Stimulated activated CD8-positive, alpha-beta memory T cell treated with anti-CD3 and anti-CD28 coated beads, Interleukin-12 subunit alpha, Interleukin-12 subunit beta, amount 100 ng/mL, for 1 hour (primary cell): ENCODE measurements at places on chromosomes 16 and 17.

DNA sequence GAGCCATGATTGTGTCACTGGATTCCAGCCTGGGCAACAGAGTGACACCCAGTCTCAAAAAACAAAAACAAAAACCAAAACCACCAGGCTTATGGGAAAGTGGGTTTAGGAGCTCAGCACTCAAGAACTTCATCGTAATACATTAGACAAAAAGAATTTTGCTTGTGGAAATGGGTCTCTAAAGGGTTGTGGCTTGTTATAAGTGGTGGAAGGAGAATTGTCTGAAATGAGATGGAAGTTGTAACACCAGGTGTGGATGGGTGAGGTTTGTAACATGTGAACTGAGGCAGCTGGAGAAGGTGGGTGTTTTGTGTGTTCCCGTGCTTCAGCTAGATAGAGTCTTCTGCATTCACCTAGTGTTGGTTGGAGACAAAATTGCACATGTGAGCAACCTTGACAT is 35.8 kb downstream of the CDH1 start:
- DNase-seq: no peak

DNA sequence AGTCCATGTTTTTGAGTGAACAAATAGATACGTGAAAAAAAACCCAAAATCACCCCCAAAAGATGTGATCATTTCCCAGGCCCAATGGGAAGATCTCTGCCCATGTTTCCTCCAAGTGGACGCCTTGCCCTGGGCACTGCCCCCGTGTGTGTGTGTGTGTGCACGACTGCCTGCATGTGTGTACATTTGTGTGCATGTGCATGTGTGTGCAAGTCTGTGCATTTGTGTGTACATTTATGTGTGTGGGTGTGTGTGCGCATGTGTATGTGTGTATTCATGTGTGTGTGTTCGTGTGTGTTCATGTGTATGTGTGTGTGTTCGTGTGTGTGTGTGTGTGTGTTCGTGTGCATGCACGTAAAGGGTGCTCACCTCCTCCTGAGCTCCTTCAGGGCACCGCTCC is 16.8 kb upstream of the LRRC37A3 start:
- no peak for DNase-seq

- no peak for DNase-seq
These were observed 173.1 kb downstream of the RPTOR start for GRCh38 chr17:80717720-80718083.

DNA sequence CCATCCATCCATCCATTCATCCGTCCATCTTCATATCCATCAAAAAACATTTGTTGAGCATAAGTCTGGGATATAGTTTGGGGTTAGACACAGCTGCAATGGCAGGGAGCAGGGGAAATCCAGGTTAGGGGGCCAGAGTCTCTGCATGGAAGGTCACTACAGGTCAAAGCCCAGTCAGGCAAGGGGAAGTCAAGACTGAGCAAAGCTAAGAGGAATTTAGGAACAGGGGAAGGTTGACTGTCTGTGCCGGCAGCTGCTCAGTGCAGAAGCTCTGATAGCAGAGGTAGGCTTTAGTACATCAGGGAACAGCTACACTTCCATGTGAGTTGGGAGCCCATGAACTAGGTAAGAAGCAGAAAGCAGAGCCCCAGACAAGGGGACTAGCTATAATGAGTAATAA is 68.1 kb downstream of the IRF8 start:
- DNase-seq: no peak

- DNase-seq: no peak
These were observed 40.9 kb downstream of the ADAMTS18 start for GRCh38 chr16:77393955-77394354.

DNA sequence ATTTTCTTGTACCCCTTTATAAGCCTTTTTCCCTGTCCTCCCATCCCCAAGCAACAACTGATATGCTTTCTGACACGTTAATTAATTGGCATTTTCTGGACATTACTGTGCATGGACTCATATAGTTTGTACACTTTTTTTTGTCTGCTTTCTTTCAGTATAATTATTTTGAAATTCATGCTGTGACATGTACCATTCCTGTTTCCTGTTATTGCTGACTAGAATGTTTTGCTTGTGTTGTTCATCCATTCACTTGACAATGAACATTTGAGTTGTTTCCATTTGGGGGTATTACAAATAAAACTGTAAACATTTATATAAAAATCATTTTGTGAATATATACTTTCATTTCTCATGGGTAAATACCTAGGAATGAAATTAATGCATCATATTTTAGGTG is 50.6 kb downstream of the RBBP6 start:
- no peak for DNase-seq

GRCh38 chr17:71709271-71709890 is 411.4 kb upstream of the SOX9 start:
- no peak for DNase-seq

GRCh38 chr17:73785958-73786743 is 141.9 kb upstream of the SDK2 start:
- no peak for DNase-seq

DNA sequence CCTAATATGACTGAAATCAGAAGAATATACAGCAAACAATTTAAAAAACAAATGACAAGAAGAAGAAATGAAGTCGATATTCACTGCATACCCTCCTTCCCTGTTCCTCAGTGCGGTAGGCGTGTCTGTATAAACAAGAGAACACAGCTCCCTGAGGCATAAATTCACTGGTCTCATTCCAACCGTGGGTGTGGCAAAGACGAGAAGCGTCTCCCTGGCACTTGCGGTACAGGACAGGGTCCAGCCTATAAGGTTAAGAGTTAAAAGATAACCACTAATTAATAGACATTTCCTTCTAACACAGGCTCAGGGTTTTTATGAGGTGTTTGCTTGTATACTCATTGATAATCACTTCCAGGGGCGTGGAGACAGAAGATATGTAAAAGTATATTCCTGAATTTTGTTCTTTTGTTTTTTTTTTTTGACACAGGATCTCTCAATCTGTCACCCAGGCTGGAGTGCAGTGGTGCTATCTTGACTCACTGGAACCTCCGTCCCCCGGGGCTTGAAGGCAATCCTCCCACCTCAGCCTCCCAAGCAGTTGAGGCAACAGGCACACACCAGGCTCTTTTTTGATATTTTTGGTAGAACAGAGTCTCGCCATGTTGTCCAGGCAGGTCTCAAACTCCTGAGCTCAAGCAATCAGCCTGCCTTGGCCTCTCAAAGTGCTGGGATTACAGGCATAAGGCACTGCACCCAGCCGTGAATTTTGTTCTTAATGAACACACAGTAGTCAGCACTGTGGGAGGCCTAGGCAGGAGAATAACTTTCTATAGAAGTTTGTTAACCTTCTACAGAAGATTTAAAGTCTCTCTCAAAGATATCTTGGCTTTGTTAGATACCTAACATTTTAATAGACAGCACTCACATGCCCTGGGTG is 59.1 kb upstream of the CLEC18B start:
- DNase-seq: no peak

DNA sequence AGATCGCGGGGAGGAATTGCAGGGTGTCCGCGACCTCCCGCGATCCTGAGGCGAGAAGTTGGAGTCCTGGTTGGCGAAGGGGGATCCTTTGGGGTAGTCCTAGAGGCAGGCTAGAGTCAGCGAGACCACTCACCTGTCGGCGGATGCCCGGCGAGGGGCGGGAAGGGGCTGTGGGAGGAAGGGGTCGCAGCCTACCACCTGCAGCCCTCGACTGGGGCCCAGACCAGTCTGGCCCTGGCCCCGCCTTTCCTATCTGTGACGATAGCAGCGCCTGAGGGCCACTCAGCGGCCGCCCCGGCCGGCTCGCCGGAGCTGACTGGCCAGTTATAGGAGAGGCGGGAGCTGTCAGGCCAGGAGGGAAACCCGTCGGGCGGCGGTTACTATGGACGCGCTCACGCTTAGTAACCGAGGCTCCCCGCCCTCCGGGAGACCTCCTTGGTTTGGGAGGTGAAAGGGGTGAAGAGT is at the start of gene TEKT3:
Gene TEKT3, minus strand, starts transcription at position 213 of the 465 bp plus-strand sequence. CDS start 10,012 bp downstream, outside the sequence.
- DNase-seq: no peak

GRCh38 chr16:78278056-78278450 is 178.6 kb downstream of the WWOX start:
- no peak for DNase-seq

- no peak for DNase-seq
These were observed 101.9 kb upstream of the HSBP1 start for GRCh38 chr16:83705856-83706255.

DNA sequence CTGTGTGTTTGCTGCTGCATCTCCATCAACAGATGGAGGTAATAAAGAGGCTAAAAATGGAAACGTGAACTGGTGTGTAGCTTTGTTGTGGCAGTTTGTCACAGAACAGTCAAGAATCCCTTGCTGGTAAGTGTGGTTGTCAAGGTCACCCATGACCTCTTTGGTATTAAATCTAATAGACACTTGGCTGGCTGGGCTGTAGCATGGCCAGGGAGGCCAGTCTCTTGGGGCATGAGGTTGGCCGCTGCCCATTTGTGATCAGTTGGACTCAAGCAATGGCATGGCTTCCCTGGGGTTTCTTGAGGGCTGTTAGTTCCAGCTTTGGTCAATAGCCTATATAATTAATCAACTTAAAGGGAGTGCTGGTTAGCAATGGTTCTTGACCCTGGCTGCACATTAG is 14.8 kb upstream of the HS3ST2 start:
- no peak for DNase-seq

- DNase-seq: no peak
These were observed 109.7 kb downstream of the PLCG2 start for GRCh38 chr16:81888520-81889394.

DNA sequence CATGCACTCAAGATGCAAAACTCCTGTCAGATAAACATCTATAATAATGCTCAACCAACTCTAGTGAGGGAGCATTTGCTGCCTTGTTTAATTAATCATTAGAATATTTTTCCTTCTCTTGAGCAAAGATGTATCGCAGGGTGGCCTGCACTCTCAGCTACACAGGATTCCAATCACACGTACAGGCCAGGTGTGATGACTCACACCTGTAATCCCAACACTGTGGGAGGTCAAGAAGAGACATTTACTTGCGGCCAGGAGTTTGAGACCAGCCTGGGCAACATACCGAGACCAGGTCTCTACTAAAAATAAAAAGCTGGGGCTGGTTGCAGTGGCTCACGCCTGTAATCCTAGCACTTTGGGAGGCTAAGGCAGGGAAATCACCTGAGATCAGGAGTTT is 49.1 kb downstream of the ARHGAP17 start:
- no peak for DNase-seq
